Gastroesophageal sphincter (tissue), 4 donors: ENCODE measurements at places on chromosomes 13 and 19. TPM values are rescaled to one million over a fixed set of nuclear protein-coding genes. Genes with fewer than 3 reads are reported as not detected.

GRCh38 chr19:35509018-35509652 lies 4.3 kb downstream of the DMKN start:
- no peak for ATAC-seq

DNA sequence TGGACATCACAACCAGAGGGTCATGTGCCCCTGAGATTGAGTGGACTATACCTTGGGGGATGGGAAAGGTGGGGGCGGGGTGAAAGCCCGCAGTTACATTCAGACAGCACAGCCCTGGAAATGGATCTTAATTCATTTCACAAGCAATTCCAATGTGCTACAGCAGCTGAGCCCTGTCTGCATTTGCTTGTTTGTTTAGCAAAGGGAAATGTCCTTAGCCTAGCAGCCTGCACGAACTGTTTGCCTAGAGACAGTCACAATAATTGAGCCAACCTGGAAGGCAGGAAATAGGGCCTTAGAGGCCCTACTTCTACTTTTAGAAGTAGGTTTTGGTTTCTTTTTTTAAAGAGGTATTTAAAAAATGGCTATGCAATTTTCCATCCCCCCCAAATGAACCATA lies 177.3 kb upstream of the KL start:
- ATAC-seq: peak; percentile 53

DNA sequence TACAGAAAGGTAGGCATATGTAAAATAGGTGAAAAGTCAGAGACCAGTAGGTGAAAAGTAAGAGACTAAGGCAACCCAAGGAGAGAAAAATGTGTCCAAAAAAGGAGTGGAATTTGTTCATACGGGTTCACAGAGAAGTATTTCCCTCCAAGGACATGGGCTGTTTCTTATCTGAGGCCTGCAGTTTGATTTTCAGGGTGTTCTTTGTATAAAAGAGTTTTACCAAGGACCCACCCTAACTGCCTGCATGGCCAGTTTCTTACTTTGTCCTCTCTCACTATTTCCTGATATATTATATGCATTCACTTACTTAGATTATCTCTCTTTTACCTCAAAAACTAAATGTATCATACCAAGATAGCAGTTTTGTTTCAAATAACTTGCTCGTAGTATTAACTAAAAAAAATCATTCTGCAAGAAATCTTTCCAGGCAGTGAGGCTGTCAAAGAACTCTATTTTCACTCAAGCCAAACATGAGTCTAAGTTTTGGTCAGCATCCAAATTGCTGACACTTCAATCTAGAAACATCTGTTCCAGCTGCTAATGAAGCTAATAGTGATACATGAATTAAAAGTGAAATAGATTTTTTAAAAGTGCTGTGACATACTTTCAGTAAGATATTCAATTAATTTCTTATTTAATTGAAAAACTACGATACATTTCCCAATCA lies 141.4 kb upstream of the SGCG start:
- no peak for ATAC-seq

DNA sequence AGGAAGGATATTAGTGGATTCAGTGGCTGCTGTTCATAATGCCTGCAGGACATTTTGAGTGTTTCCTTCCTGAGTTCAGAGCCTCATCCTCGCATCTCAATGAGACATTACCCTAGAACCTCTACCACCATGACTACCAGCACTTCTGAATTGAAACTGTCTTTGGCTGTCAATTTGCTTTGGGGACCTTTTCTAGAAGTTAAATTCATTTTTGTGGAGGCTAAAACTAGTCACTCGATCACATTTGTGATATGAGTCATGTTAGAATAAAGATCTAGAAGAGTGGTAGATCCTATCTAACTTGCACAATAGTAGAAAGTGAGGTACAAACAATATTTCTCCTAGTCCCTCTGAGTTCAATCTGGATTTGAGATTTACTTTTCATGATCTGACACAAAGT lies 124.9 kb downstream of the KCNRG start:
- no peak for ATAC-seq

The NEK5 gene
- 0.27 TPM for total RNA-seq

The HCST gene
- total RNA-seq: 1.8 TPM

The KLK10 gene
- total RNA-seq: 6.7 TPM
